ENCODE measurements at places on chromosomes 7 and 10.

GRCh38 chr10:33746836-33747268 lies 412.4 kb upstream of the NRP1 start:
- peak; percentile 7 for DNase-seq

DNA sequence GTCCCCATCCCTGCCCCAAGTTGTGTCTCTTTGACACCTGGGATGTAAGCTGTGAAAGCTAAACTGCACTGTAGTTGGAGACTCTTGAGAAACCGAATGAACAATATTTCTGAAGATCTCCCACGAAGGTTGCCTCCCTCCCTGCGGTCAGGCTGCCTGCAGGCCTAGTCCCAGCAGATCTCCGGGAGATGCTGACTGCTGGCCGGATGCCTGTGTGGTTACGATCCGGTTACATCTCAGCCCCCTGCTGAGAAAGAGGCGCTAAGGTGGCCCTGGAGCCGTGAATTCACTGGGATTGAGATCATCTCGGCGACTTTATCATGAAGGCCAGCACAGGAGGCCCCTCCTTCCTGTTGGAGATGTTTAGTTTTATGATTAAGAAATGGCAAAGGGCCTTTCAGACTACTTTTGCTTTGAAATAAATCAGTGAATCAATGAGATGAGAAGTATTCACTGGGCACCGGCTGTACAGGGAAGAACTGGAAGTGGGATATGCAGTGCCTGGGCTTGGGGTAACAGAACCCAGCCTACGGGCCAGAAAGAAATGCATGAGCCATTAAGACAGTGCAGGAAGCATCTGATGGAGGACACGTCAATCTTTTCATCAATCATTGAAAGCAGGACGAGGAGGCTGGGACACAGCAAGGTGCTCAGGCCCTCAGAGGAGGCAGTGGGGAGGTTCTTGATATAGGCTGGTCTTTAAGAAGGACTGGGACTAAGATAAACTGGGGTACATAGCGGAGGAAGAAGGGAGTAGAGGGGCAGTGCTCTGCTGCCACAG lies 177.6 kb downstream of the PRKAG2 start:
- DNase-seq = peak; percentile 97

DNA sequence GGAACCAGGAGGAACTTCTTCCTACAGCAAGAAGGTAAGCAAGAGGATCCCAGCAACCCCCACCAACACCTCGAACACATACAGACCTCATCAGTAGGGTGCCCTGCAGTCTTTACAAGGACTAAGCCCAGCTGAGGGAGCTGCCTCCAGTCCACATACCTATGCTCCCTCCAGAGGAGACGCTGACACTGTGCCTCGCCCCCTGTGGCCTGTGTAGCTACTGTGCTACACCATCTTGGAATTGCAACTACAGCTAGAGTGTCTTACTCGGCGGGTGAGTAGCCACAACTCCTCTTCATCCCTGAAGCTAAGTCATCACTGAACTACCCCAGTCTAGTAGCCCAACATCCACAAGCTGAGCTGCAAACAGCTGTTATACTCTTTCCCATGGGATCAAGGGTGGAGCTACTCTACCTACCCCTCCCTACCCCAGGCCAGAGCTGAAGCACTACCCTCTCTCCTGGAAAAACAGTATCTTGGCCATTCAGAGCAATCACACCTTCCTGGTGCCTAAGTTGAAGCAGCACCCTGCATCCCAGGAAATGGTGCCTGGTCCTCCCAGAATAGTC lies 42.2 kb upstream of the CAMK2B start:
- no peak for DNase-seq

DNA sequence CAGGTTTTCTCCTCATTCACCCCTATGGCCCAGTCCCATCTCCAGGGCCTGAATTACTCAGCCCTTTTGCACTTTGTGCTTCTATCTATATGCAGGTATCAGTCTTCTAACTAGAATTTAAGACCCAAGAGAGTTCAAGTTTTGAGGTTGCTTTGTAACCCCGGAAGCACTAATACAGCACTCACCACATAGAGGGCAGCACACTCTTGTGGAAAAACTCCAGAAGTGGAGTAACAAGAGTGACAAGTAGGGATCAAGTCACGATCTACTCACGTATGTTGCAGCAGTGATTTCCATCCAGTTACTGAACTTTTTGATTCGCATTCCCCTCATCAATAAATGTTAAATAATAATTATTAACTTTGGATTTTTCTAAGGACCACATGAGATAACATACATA lies 151.0 kb downstream of the CHCHD3 start:
- no peak for DNase-seq

DNA sequence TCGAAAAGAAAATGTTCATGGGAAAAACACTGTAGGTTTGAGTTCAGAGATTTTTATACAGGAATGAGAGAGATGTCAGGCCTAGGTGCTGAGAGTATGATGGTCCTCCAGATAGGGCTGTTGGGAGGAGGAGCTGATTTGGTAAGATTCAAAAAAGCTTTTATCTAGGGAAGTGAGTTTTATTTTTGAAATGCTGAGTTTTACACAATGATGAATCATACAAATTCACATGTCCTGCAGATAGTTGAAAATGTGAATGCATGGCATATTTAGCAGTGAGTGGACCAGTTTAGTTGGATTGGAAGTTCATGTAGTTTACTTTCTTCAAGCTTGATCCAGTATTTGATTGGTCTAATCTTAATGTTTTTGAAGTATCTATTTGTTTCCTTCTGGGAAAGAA lies 154.8 kb downstream of the LRRC4 start:
- no peak for DNase-seq

DNA sequence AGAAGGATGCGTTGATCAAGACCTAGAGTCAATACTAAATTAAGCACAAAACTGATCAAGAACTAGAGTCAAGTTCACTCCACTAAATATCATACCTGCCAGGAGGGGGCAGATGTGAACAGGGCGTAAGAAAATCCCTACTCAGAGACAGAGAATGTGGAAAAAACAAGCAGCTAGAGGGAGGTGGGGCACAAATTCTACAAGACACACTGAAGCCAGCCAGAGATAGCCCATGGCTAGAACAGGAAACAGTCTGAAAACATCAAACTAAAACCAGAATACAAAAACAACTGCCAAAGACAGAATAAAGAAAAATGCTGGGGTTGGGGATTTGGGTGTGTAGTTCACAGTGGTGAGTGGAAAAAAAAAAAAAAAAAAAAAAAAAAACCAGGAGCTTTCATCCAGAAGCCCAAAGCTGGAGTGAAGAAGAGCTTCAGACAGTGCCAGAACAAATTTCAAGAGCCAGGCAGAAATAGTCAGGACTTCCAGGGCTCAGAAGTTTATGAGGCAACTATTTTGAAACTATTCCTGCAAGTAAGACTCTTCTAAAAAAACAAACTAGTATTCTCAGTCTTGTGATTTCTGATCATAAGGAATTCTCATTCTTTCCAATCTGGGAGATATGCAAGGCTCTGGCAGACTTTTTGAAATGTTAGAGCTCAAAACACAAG lies 118.3 kb downstream of the CCDC71L start:
- peak; percentile 70 for DNase-seq

- no peak for DNase-seq
Measured at GRCh38 chr7:80187727-80188126, 53.1 kb downstream of the GNAI1 start.

GRCh38 chr7:107233174-107233573 lies 64.4 kb downstream of the HBP1 start:
- DNase-seq = no peak

- DNase-seq = no peak
Measured at GRCh38 chr10:73581918-73582317, 9.2 kb downstream of the USP54 start.

- DNase-seq = no peak
Measured at GRCh38 chr7:95840953-95841950, 68.9 kb downstream of the DYNC1I1 start.

- no peak for DNase-seq
Measured at GRCh38 chr7:142519079-142520078, 229.9 kb upstream of the PRSS1 start.

DNA sequence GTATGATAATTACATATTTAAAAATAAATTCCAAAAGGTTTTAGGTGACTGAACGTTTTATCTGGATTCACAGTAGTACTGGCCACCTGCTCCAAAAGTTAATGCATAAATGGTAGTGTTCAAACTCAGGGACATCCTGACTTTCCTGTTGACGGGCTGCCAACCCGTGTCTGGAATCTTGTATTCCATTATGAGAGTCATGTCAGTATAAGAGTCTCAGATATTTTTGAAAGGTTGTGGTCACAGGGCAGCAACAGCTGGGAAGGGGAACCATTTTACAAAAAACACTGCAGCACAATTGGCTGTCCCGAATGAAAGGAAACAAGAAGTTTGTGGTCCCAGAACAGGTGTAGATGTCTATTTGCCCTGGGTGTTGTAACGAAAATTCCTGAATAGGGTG lies 2.8 kb downstream of the TDRD1 start:
- DNase-seq = no peak

GRCh38 chr7:15016315-15016667 lies 113.7 kb upstream of the DGKB start:
- no peak for DNase-seq

DNA sequence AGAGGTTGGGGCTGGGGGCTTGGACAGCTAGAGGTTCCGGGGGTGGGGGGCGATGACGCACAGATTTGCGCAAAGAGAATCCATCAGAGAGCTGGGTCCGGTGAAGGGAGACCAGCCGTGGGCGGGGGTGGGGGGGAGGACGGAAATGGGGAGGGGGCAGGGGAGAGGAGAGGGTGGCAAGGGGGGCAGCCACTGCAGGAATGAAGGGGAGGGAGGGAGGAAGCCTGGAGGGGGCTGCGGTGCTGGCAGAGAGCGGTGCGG lies 1.2 kb upstream of the VGF start:
- no peak for DNase-seq

GRCh38 chr7:42624471-42624870 lies 287.4 kb downstream of the C7orf25 start:
- DNase-seq = no peak

DNA sequence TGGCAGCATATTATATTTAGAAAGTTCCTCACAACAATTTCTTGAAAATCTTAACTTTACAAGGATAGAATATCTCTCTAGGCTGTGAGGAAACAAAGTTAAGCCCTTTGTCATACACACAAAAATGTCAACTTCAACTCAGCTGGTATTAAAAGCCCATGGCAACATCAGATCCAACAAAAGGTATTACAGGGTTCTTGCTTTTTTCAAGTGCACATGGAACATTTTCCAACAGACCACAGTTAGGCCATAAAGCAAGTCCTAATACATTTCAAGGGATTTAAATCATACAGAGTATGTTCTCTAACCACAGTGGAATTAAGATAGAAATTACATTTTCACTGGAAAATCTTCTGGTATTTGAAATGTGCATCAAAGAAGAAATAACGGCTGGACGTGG lies 71.9 kb upstream of the OIT3 start:
- DNase-seq = peak; percentile 26
